ENCODE measurements at places on chromosomes 5 and 9.

GRCh38 chr9:94018628-94019027, 63.5 kb upstream of the BARX1 start:
- DNase-seq = no peak

DNA sequence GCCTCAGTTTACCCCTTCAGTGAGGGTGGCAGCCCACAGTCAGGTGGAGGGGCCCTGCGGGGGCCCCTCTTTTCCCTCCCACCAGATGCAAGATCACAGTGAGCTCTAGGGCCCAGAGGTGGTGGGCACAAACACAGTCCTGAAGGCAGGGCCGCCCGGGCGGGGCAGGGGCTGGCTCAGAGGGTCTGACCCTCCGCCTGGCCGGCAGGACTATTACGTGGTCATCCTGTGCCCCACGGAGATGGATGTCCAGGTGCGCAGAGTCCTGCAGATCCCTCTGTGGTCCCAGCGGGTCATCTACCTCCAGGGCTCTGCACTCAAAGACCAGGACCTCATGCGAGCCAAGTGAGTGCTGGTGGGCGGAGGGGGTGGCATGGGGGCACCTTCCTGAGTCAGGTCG, 63.4 kb downstream of the KCNT1 start:
- no peak for DNase-seq

- DNase-seq = no peak
Measured at GRCh38 chr9:32260151-32260862, 124.1 kb upstream of the ACO1 start.

DNA sequence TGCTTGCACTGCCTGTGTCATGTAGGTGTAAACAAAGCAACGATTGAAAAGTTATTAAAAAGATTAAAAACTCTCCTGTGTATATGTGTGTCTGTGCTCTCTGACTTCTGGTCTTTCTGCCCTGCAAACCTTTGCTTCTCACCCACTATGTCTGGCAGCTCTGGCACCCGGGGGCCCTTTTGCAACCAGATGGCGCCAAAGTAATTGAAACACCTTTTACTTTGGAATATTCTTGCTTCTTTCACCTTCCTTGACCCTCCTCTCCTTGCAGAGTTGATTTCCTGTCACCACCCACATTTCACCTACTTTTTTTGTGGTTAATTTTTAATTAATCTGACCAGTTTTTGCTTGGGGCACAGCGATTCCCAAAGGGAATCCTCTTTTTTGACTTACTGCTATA, 275.5 kb downstream of the ARHGEF28 start:
- no peak for DNase-seq

DNA sequence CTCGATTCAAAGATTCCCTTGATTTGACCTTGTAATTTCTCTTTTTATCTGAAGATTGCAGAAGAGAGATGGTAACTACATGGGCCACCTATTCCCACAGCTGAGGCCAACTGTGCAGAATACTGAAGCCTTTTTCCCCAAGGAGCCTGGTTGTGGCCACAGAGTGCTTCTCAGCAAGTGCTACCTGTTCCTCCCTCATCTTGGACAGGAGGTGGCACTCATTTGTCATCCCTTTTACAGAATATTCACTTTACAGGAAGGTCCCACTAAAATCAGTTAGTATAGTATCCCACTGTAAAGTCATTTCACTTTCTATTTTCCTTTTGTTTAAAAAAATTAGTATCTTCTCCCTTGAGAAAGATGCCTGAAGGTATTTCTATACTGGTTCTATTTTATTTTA, 346.4 kb downstream of the ARL15 start:
- no peak for DNase-seq

DNA sequence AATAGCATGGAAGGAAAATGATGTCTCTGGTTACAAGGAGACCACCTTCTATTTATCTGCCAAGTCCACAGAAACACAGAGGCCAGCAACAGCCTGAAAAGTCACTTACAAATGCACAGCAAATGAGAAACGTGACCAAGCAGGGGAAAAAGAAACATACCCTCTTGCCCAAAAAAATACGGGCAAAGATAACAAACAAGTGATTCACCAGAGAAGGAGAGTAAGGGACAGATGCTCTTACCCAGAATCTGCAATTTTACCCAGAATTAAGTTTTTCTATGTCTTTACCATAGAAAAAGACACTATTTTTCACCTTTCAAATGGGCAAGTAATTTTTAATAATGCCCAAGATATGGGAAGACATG, 28.1 kb downstream of the CAMSAP1 start:
- no peak for DNase-seq

DNA sequence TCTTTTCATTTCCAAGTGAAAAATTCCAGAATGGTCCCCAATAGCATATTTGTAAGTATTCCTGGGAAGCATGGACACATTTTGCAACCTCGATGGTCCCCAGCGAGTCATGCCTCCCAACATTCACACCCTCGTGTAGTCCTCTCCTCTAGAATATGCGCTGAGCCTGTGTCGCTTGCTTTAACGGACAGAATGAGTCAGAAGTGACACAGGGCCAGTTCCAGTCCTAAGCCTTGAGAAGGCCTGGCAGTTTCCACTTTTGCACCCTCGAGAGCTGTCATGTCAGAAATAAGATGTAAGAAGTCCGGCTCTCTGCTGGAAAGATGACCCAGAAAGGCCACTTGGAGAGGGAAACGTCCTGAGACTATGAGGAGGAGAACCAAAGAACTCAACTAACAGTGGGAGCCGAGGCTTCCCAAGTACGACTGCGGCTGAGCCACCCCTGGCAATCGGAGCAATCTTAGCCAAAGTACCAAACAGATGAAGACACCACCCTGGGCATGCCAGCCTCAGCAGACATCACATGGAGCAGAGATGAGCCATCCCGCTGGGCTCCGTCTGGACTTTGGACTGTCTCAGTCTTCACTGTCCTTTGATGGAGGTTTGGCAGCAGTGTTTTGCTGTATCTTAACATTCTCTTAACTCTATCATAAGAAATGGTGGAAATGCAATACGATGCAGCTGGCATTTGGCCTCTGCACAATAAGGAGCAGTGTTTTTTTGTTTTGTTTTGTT, 42.6 kb upstream of the GFPT2 start:
- DNase-seq = no peak

- DNase-seq = no peak
Measured at GRCh38 chr9:32705059-32705458, 69.6 kb upstream of the TAF1L start.

DNA sequence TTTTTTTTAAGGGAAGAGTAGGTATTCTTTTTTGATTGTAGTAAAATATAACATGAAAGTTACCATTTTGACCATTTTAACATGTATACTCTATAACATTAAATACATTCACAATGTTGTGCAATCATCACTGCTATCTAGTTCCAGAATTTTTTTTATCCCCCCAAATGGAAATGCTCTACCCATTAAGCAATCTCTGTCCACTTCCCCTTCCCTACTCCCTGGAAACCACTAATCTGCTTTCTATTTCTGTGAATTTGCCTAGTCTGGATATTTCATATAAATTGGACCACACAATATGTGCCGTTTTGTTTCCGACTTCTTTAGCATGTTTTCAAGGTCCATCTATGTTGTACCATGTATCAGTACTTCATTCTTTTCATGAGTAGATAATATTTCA, 429.5 kb downstream of the TLE1 start:
- no peak for DNase-seq

DNA sequence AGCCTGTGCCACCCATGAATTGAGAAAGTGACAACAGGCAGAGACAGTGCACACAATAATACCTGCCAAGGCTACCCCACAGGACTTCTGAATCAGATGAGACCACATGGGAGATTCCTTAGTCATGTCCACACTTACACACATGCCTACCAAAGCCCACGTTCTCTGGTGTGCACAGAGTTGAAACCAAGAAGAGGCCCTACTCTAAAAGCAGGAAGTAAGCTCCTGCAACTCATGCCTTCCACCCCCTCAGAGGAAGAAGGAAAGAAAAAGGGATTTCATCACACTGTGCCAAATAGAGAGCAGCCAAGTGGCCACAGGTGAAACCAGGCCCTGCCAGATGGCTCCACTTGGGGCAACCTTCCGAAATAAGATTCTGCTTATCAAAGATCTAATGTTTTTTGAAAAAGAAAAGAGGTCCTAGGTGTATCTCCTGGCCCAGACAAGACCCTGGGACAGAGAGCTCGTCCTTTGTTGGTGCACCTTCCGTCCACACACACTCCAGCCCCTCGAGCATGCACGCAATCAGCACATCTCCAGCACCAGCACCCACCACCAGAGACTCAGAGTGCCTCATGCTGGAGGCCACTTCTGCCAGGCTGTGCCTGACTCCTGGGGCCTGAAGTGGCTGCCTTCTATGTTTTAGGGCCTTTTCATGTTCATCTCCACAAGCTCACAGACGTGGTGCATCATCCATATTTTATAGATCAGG, 114.6 kb upstream of the SPOCK1 start:
- DNase-seq = no peak

DNA sequence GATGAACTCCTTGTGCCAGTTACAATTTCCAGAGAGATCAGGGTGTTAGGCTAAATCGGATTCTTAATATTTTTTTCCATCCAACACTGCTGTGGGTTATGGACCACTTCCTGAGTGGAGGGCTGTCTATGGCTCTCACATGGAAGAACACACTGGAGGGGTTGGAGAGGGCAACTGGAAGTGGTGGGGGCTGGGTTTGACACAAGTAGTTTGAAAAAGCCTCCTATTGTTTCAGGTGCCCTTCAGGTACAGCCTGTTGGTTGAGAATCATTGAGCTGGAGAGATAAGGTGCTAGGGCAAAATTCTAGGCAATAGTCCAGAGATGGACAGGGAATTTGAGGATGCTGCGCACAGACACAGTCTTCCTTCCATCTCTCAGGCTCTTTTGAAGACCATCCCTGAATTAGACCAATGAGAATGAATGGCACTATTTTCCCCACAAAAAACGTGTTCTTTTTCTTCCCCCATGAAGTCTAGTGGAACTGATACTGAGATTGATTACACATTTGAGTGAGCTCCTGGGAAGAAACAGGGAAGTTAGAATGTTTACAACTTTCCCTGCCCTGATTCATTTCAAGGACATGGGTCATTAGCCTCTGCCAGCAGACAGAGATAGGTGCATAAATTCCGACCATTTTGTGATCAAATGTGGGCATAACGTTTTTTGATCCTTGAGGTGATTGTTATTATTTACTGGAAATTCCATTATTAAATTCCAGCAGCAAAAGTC, 87.7 kb downstream of the ACER2 start:
- no peak for DNase-seq

- no peak for DNase-seq
Measured at GRCh38 chr5:150689120-150689519, 11.7 kb downstream of the RBM22 start.

- DNase-seq = no peak
Measured at GRCh38 chr5:57724836-57725235, 242.2 kb upstream of the ACTBL2 start.

GRCh38 chr5:172200476-172200875, 6.5 kb downstream of the EFCAB9 start:
- no peak for DNase-seq

GRCh38 chr9:78319197-78320029, 22.5 kb downstream of the PSAT1 start:
- no peak for DNase-seq

DNA sequence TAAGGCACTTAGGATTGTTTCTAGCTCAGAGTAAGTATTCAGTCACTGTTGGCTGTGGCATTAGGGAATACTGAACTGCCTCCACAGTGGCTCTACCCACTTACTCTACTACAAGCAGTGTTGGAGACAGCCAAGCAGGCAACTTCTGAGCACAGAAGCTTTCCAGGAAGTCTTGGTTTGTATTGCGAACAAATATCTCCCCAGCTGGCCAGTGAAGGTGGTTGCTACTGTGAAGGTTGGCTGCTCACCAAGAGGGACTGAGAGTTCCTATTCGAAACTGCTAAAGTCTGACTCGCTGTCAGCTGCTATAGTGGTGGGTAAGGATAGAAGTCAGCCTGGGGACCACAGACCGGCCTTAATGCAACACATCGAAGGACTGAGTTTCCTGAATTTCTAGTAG, 319.1 kb downstream of the KIF4B start:
- DNase-seq = no peak

DNA sequence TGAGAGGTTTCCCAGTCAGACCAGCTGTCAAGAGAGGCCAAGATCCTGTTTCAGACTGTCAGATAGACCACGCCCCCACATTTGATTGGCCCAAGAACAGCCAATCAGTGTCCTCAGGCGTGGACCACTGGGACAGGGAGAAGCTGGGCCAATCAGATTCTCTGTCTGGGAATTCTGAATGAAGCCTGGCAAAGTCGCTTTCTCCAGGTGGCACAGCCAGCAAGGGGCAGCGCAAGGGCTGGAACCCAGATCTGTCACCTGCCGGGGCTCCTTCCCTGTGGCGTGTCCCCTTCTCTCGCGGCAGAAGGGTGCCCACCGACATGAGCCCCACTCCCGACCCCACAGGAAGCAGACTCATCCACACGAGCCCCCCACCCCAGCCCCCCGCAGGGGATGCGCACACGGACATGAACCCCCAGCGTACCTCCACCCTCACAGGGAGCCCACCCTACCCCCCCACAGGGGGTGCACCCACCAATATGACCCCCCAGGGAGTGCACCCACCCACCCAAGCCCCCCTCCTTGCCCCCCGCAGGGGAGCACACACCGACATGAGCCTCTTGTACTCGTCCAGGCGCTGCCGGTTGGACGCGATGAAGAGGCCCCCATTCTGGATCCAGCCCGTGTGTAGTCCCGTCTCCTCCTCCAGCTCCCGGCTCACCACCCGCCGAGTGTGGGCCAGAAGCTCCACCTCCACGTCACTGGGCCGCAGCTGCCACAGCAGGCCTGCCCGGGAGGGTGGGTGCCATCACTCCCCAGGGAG, 6.1 kb downstream of the SARDH start:
- no peak for DNase-seq

- DNase-seq = peak; percentile 63
Measured at GRCh38 chr5:76542887-76543690, 80.1 kb downstream of the F2RL2 start.

- DNase-seq = no peak
Measured at GRCh38 chr9:103530934-103531333, 535.8 kb downstream of the CYLC2 start.

GRCh38 chr5:36417668-36418067, 116.0 kb upstream of the RANBP3L start:
- no peak for DNase-seq

DNA sequence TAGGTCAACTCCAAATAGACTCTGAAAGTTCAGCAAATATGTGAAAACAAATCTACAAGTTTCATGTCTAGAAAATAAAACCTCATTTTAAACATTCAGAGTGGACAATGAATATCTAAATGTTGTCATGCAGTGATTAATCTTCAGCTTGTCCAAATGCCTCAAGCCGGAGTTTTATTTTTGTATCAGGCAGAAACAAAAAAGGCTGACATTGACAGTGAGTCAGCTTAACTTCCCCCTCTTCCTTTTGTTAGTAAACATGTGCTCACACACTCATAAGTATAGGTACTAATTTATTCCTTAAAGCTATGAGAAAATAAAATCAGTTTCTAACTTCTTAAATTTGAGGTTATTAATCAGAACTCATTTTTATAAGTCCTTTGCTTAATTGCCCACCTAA, 467.9 kb upstream of the DAB2 start:
- DNase-seq = no peak

DNA sequence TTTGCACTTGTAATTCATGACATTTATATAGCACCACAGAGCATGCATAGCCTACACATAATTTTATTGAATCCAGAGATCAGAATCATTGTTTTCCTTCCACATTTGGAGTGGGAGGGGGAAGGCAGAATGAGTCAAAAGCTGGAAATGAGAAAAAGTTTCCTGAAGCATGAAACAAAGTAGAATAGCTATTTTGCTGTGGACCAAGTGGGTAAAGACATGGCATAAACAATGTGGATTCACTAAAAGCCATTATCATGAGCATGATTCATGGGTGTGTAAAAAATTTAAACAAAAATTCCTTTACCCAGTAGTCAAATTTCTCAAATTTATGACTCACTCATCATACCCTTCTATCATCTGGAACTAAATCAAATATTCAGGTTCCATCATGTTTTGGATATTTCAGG, 97.9 kb downstream of the YIPF5 start:
- DNase-seq = no peak

- no peak for DNase-seq
Measured at GRCh38 chr5:148388696-148389095, 4.9 kb downstream of the FBXO38 start.
